Cerebellar cortex (tissue), 1 donor: ENCODE measurements at places on chromosomes 4 and X.

GRCh38 chr4:130329036-130329435 is 1233.1 kb downstream of the C4orf33 start:
- no peak for DNase-seq

DNA sequence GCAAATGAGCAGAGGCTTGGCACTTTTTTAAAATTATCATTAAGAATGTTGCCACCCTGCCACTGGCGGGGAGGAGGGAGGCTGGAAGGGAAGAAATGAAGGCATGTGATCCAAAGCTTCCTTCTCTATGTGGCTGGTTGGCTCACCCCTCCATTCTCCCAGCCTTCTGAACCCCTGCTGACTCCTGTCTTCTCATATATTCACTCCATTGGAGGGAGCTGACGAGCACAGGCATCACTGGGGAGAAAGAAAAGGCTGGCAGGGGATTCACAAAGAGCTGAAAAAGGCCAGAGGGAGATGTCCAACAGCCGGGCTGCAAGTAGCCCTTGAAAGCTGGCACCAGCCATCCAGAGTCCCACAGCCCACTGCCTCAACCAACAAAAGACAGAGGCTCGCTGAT is 495.6 kb downstream of the BCOR start:
- DNase-seq: no peak

DNA sequence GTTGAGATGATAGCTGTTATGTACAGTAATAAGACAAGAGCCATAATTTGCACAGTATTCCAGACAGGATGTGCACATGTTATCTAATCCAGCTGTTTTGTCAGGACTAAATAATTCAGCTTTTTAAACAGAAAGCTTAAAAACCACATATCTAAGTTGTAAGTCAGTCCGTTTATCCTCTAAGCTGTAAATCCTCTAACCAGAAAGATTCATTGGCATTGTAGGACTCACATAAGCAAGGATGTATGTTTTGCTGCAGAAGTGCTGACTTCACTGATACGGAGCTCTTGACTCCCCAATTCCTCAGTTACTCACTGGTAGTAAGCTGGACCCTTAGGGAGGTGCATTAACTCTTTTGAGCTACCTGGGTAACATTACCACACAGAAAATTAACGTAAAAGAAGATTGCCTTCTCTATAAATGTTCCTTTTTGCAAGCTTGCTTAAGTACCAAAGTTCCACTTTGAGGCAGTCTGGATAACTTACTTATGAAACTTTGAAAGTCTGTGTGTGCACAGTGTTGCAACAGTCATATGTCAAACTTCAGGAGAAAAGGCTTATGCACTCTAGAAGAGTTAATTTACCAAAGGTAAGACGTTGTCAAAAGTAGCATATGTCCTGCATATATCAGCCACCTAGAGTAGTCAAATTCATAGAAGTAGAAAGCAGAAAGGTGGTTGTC is 58.3 kb upstream of the MAGEB2 start:
- DNase-seq: no peak

- no peak for DNase-seq
Measured at GRCh38 chr4:147628415-147628814, 11.2 kb downstream of the TMEM184C start.

GRCh38 chrX:154738011-154738738 is 12.7 kb downstream of the GAB3 start:
- DNase-seq: no peak
